ENCODE measurements at places on chromosomes 2 and 18. TPM values are rescaled to one million over a fixed set of nuclear protein-coding genes. Genes with fewer than 3 reads are reported as not detected.

- no peaks in the 10 kb centered on the region for H3K27me3 ChIP-seq
- no peak for DNase-seq
- no peaks in the 10 kb centered on the region for H3K36me3 ChIP-seq
- no peak overlapping the region for H3K4me3 ChIP-seq
Measured at GRCh38 chr2:240458900-240459391, 23.5 kb downstream of the GPC1 start.

DNA sequence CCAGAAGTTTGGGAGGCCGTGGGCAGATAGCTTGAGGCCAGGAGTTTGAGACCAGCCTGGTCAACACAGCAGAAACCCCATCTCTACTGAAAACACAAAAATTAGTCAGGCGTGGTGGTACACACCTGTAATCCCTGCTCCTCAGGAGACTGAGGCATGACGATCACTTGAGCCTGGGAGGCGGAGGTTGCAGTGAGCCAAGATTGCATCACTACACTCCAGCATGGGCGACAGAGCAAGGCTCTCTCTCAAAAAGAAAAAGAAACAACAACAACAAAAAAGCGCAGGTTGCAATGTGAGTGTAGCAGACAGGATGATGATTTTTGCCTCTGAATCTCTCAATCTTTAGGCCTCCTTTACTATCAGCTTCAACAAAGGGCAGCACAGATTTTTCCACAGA lies 2.7 kb upstream of the USP14 start:
- no peaks in the 10 kb centered on the region for H3K36me3 ChIP-seq

The CDH20 gene
- 18.1 TPM for total RNA-seq

- H3K4me3 ChIP-seq: no peak overlapping the region
- no peak for DNase-seq
- H3K27ac ChIP-seq: no peak overlapping the region
- no peaks in the 10 kb centered on the region for H3K27me3 ChIP-seq
- H3K4me1 ChIP-seq: peaks cover 11% of the 10 kb centered on the region
Measured at GRCh38 chr2:96909611-96910021, 39.7 kb upstream of the SEMA4C start.

DNA sequence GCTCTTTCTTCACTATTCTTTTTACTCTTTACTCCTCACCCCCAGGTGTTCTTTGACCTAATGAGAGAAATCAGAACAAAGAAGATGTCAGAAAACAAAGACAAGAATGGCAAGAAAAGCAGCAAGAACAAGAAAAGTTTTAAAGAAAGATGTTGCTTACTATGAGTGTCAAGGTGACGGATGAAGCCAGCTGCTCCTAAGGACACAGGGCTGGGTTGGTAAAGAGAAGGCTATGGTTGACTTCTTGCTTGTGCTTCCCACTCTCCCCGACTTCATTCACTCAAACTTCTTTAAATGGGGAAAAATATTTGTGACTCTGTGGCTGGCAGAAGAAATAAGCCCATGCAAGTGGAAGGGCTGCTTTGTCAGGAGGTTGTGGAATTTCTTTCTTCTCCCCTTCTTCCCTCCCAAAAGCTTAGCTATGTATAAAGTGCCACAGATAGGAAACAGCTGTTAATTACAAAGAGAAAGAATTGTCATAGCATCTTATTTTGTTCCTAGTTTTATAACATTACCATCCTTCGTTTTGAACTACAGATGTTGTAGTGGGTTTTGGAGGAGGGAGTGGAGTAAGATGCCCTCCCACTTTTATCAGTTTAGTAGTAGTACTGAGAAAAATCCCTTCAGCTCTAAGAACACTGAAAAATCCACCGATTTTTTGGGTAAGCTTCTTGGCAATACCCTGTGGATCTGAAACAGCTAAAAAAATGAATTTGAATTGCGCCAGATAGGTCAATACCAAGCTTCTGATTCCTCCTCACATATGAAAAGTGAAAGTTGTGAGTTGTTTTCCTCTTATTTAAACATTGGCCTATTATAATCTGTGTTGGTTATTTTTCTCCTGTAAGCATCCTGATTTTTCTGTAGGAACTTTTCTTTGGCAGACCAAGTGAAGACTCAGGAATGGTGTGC lies 40.7 kb downstream of the RALB start:
- no peak overlapping the region for H3K4me3 ChIP-seq
- no peaks in the 10 kb centered on the region for H3K4me1 ChIP-seq
- DNase-seq: no peak
- H3K36me3 ChIP-seq: no peaks in the 10 kb centered on the region
- no peaks in the 10 kb centered on the region for H3K27me3 ChIP-seq
- H3K27ac ChIP-seq: no peak overlapping the region

The DTNB gene
- 44.9 TPM for total RNA-seq

DNA sequence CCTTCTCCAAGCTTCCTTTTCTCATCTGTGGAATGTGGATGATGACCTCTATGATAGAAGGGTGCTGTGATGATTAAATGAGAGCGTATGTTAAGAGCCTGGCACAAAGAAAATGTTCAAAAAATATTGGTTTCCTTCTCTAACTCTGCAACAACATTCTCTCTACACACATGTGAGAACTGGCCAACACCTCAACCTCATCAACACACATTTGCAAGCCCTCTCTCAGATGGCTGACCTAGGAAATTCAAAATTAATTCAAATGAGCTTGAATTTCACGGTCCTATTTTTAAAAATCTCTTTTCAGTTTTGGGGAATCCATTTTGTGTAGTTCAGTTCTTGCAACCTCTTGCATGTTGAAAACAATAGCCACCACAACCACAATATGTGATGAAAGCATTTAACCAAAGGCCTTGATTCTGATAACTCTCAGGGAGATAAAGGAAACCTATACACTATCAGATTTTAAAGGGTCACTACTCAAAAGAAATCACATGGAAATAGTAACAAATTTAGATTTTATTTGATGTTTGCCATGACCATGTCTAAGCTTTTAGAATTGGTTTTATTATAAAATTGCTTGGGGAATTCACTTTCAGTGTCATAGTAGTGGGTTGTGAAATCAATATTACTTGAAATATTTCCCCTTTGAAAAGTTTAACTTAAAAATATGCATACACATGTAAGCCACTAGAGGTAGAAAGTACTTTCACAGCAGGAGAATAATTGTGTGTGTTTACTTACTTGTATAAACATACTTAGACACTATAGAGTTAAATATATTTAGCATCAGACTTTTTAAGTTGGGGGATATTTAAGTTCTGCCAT lies 16.6 kb upstream of the NABP1 start:
- H3K27me3 ChIP-seq: no peaks in the 10 kb centered on the region
- DNase-seq: no peak
- H3K4me1 ChIP-seq: no peaks in the 10 kb centered on the region
- H3K27ac ChIP-seq: no peak overlapping the region
- H3K4me3 ChIP-seq: no peak overlapping the region

DNA sequence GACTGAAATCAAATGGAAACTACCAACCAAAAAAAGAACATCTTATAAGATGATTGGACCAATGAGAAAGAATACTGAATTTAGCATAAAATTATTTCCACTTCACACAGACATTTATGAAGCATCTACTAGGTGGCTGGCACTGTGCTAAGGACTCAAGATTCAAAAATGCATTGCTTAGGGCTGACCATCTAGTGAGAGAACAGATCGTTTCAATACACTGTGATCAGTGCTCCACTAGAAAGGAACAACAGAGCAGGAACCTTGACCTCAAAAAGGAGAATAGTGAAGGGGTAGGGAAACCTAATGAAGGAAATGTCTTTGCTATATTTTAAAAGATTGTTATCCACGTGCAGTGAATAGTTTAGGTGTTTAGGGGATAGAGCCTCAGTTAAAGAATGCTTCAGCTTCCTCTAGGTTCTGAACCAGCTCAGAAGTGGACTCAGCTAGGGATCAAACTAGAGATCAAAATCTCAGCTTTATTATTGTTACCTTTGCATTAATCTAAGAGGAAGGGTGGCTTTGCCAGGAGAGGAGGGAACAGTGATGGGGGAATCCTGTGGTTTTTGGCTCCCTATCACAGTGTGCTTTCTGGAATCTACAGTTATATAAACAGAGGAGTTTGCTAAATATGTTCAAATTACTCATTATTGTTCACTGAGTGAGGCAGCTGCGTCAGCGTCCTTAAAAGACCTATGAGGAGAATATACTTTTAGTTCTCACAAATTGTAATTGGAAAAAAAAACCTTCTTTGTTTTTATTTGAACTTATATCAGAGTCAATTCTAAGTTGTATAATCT lies 16.2 kb upstream of the BBS5 start:
- H3K4me1 ChIP-seq: no peaks in the 10 kb centered on the region
- H3K27me3 ChIP-seq: no peaks in the 10 kb centered on the region
- no peak overlapping the region for H3K27ac ChIP-seq
- no peaks in the 10 kb centered on the region for H3K36me3 ChIP-seq

The MGAT4A gene
- total RNA-seq: 41.1 TPM

Measured in breast epithelium (tissue), 4 donors.